ENCODE measurements at places on chromosomes 16 and 17.

GRCh38 chr17:39144416-39144840, 7.0 kb downstream of the PLXDC1 start:
- DNase-seq: peak; percentile 79

- DNase-seq: peak; percentile 15
Observed at GRCh38 chr16:85614338-85615013, 1.4 kb downstream of the GSE1 start.

GRCh38 chr17:50064253-50065001, 8.5 kb downstream of the ITGA3 start:
- peak; percentile 98 for DNase-seq

- DNase-seq: no peak
Observed at GRCh38 chr17:68565661-68566441, 35.3 kb downstream of the FAM20A start.

DNA sequence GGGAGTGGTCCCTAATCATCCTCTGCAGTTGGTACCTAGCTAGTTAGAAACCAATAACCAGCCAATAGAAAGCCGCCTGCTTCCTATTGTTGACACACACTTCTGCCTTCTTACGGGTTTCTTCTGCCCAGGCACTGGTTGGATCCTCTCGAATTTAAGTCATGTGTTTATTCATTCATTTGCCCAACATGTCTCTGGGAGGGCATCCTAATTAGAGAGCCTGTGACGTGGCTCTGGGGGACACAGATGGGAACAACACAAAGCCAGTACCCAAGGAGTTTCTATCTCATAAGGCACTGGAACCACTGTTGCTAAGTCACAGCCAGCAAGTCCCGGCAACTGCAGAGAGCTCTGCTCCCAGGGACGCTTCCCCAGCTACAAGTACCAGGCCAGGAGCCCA, 300.7 kb upstream of the TNRC6C start:
- no peak for DNase-seq

DNA sequence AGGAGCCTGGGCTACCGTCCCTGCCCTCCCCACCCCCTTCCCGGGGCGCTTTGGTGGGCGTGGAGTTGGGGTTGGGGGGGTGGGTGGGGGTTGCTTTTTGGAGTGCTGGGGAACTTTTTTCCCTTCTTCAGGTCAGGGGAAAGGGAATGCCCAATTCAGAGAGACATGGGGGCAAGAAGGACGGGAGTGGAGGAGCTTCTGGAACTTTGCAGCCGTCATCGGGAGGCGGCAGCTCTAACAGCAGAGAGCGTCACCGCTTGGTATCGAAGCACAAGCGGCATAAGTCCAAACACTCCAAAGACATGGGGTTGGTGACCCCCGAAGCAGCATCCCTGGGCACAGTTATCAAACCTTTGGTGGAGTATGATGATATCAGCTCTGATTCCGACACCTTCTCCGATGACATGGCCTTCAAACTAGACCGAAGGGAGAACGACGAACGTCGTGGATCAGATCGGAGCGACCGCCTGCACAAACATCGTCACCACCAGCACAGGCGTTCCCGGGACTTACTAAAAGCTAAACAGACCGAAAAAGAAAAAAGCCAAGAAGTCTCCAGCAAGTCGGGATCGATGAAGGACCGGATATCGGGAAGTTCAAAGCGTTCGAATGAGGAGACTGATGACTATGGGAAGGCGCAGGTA, 762 bp downstream of the CDK12 start:
- no peak for DNase-seq

DNA sequence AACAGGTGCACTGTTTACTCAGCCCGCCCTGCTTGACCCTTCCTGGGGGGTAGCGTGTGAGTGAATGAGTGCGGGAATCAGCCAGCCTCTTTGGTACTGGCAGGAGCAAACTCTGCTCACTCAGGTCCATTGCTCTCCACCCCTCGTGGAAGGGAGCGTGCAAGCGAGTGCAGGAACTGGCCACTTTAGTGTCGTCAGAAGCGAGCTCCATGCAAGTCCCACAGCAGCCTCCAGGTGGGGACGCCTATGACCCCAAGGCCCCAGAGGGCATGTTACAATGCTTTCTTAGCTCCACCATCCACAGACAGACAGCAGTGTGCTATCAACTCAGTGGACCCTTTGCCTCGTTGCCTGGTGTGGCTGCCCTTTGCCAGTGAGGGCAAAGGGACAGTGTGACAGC, 1025.1 kb upstream of the CDH8 start:
- no peak for DNase-seq
